ENCODE measurements at places on chromosomes 5 and 9. TPM values are rescaled to one million over a fixed set of nuclear protein-coding genes. Genes with fewer than 3 reads are reported as not detected.

LCP2 gene
- total RNA-seq = 19.3 TPM

STING1 gene
- 91.5 TPM for total RNA-seq

DNA sequence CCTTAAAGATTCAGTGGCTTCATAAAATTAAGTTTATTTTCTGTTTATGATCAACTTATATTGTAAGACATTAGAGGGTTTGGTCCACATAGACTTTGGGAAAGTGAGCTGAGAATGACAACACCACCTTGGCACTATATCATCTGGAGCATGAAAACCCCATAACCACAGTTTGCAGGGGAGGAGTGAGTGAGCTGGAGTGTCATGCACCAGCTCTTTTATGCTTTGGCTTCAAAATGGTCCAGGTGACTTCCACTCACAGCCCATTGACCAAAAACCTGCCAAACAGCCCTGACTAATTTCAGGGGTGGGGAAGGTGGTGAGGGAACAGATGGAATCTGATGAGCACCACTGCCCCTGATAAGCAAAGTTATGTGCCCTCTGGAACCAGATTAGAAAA is 295.8 kb downstream of the DMRTA1 start:
- peak; percentile 17 for DNase-seq

GRCh38 chr5:168837852-168838251 is 258.7 kb upstream of the PANK3 start:
- DNase-seq = no peak

SLC34A1 gene
- not detected for total RNA-seq

- DNase-seq = no peak
Measured at GRCh38 chr9:27460226-27461023, 63.7 kb upstream of the IFNK start.

DNA sequence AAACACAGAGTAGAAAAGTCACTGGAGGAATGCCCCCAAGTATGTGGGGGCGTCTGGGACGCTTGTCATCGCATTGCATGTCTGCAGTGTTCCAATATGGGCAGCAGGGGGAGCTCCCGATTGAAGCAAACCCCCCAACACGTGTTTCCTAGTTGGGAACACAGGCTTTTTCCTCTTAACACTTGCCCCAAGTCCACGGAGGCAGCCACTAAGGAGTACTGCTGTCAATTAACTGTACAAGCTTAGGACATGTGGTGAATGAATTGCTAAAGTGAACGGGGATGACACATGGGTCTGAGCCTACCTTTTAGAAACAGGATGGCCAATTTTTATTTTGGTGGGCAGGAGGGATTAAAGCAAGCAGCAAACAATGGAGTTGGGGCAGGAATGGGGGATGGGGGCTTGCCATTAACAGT is 2.2 kb downstream of the GABRB2 start:
- no peak for DNase-seq

DNA sequence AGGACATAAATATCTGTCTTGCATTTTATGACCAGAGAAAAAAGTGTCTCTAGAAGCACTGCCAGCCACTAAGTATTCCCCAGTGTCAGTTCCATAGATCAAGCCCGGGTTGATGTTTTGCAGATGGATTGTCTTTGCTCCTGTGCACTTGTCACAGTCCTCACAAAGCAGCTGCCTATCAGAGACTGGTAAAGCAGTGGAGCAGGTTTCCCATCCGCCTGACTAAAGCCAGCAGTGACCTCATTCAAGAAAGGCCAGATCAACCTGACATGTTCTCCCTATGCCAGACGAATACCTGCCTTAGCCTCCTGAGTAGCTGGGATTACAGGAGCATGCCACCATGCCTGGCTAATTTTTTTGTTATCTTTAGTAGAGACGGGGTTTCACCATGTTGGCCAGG is 26.8 kb upstream of the GARNL3 start:
- DNase-seq = no peak

GRCh38 chr5:143188083-143188482 is 215.4 kb downstream of the NR3C1 start:
- no peak for DNase-seq

EQTN gene
- not detected for total RNA-seq

ADRB2 gene
- total RNA-seq = 2.1 TPM

All from posterior vena cava (tissue), 2 donors.